ENCODE measurements at places on chromosomes 12 and 14.

DNA sequence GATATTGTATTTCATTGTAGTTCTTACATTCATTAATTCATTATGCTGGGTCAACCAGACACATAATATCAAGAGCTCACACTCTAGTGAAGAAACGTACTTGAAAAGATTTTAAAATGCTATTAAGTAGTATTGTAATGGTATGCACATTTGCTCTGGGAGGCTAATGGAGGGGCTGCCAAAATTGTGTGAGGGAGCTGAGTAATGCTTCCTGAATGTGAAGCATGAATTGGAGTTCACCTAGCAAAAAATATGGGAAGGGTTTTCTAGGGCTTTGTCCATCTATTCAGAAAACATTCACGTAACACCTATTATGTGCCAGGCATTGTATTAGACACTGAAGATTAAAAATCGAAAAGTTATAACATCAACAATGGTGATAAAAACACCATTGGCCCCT lies 403.8 kb upstream of the PDE3A start:
- no peak for DNase-seq

DNA sequence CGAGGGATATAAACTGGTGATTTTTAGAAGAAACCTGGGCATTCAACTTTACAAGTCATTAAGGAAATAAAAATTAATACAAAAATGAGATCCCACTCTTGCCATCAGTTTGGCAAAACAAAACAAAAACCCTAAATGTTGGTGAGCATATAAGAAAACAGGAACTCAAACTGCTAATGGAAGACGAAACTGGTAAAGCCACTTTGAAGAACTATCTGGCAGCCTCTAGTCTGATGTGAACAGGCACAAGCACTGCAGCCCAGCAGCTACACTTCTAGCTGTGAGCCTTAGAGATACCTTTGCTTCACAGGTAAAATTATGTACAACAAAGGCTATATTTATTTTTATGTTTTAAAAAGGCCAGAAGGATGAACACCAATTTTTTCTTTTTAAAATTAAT lies 459.6 kb downstream of the ZFP36L1 start:
- no peak for DNase-seq

DNA sequence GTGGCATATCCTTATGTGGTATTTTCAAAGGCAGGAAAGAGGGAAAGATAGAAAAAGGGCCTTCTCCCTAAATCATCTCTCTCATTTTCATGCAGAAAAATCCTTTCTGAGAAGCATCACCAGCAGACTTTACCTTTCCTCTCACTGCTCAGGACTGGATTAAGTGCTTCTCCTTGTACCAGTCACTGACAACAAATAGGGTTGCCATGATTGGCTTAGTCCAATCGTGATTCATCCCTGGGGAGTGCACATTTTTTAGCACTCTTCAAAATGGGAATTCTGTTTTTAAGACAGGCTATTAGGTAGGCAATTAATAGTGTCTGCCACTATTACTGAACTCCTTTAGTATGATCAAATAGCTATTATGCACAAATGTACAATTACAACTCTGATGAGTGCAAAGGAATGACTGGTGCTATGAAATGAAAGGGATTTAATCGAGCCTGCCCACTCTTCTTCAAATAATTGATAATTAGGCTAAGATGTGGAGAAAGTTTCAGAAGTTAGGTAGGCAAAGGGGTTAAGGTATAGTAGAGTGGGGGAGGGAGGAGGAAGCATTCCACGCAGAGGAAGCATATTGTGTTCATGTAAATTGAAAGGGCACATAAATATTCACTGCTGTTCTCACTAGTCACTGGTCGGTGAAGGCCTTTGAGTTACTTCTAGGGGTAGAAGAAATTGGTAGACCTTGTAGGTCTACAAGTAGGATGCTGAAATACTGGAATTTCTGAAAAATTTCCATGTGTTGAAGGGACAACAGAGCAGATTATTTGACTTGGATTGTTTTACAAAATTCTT lies 84.0 kb downstream of the MSRB3 start:
- no peak for DNase-seq

DNA sequence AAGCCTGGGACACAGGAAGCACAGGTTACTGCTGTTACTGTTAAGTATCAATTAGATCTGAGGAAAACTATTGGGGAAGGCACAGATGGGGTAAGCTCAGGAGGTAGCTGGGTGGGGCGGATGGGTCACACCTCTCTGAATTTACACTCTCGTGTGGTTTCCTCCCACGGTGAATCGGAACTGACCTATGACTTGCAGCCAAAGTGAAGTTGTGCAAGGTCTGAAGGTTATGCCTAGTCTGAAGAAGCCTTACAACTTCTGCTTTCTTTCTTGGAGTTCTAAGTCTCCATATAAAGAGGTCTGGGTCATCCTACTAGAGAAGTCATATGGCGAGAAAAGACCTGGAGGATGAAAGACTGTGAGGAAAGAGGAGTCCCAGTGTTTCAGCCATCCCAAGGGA lies 25.6 kb upstream of the GPATCH2L start:
- DNase-seq, result no peak

- no peak for DNase-seq
Measured at GRCh38 chr14:99478128-99478527, 2.5 kb downstream of the SETD3 start.

GRCh38 chr14:99247101-99247729 lies 24.8 kb downstream of the BCL11B start:
- no peak for DNase-seq

DNA sequence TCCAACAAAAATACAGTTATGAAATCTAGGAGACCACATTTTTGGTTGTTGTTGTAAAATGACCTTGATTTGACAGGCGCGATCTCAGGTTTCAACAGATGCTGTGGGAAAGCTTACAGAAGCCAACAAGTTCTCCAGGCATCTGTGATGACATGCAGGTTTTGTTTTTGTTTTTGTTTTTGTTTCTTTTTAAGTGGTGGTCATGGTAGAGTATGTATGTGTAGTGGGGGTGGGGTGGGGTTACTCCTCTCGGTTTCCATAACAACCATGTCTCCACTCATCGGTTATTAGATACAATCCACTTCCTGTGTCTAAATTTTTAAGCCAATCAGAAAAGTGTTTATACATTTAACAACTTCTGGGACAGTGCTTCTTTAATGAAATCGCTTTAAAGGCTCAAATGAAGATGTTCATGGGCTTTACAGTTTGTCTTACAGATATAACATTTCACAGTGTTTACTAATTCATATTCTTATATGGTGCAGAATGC lies 199.9 kb upstream of the FOXN3 start:
- DNase-seq, result no peak

- DNase-seq, result no peak
Measured at GRCh38 chr12:22971701-22972191, 346.8 kb downstream of the ETNK1 start.

DNA sequence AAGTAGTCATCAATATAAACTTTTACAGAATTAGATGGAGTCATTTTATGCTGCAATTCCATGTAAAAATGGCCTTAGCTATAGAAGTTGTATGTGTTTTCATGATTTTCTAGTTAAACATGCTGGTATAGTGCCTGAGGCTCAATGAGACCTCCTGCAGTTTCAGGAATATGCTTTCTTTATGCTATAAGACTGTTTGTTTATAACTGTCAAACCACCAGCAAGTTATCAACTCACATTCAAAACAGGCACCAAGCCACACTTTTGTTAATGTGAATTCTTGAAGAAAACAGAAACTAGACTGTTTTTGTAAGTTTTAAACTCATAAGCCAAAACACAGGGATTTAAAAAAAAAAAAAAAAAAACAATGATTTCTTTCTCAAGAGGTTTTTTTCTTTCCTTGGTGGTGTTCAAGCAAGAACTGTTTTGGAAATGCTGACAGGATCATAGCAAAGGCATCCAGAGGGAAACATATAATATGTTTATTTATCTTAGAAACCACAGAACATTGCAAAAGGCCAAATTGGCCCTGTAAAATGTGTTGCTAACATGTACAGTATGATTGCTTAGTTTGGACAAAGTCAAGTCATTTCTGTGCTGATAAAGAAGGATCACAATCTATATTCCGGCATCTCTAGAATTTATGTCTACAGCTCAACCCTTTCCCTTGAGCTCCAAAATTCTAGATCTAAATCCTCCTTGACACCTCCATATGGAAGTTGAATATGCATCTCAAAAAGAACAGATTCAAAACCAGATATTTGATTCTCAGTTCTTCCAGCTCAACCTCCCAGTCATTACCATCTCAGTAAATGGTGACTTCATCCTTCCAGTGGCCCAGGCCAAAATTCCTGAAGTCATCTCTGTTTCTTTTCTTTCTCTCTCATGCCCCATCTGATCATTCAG lies 29.0 kb upstream of the LUM start:
- DNase-seq, result peak; percentile 63

GRCh38 chr14:20668969-20669368 lies 15.4 kb upstream of the RNASE4 start:
- no peak for DNase-seq

GRCh38 chr14:105419195-105420091 lies at the start of gene MTA1:
Gene MTA1, plus strand, starts transcription at chr14:105419827. Its CDS starts 209 bp downstream, at chr14:105420036.
- DNase-seq, result no peak

DNA sequence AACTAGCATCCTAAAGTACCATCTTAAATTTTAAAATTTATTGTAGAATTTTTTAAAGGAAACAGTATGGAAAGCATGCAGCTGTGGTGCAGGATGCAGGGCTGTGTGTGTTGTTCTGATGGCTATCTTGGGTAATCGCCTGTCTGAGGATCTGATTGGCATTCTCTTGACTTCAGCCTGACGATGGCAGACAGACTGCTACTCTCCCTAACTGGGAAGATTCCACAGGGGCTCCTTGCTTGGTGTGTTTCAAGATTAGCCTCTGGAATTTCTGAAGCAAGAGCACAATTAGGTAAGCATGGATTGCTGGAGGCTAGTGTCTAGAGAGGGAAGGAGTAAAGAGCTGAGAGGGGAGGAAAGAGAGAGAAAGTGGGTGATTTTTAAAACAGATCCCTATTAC lies 696.8 kb upstream of the LRFN5 start:
- no peak for DNase-seq

GRCh38 chr12:27572486-27573255 lies 48.7 kb downstream of the PPFIBP1 start:
- no peak for DNase-seq

DNA sequence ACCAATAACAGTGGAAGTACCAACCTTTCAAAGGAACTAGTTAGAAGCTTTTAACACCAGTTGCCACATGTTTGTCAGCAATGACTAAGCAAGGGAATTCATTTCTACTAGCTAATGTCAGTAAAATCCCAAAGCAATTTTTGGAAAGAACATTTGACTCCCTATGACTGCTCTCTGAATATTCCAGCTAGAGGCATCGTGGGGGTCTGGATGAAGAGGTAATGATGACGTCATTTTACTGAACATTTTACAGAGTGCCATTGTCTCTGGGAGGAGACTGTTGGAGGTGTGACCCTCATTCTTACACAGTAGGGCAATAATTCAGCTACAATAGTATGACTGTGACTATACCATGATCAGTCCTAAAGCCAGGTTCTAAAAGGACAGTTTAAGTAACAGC lies 204.8 kb downstream of the ITPR2 start:
- no peak for DNase-seq

- DNase-seq, result no peak
Measured at GRCh38 chr12:57474862-57475261, 4.8 kb downstream of the ARHGAP9 start.

DNA sequence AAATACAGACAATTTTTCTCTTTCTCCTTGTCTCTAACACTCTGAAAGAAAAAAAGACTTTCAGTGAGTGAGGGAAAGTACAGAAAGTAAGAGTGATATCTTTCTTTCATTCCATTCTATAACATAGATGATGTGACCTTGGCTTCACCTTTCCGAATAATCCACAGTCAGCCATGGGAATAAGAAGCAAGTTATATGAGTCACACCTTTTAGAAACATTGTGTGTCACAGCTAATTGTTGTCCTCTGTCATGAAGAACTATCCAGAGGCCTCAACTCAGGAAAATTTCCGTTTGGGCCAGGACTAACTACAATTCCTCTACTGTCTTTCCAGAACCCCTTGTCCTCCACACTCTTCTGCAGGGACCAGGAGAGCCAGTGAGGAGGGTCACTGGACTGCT lies 209.7 kb upstream of the FAR2 start:
- DNase-seq, result no peak

DNA sequence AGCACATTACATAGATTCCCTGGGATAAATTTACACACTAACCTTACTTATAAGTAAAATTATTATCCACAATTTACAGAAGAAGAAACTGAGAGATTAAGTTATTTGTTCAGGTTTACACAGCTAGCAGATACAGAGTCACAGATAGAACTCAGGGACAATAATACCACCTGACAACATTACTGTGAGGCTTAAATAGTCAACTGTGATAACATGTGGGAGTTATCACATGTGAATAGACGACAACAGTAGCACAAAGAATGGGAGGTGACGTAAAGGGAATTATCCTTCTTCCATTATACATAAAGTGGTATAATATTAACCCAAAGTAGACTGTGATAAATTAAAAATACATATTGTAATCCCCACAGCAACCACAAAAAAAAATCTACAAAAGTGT lies 6.2 kb upstream of the SPIC start:
- no peak for DNase-seq

DNA sequence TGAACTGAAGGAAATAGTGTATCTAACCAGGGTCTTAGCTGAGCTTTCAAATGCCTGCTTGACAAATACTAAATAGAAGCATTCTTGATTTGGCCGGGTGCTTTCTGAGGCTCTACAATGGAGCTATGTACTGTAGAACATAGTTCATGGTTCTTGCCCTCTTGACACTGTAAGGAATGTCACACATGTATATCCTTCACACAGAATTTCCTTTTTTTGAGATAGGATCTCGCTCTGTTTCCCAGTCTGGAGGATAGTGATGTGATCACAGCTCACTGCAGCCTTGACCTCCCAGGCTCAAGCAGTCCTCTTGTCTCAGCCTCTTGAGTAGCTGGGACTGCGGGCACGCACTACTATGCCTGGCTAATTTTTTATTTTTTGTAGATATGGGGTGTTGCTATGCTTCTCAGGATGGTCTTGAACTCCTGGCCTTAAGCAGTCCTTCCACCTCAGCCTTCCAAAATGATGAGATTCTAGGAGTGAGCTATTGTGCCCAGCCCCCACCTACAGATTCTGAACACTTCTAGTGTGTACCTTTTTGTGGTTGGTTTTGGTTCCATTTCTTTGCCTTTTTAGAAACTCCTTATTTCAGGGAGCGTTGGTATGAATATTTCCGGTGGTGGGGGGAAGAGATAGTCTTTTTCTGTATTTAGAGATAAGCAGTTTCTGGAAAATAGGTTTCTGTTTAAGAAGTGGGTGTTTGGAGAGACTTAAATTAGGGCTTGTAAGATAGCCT lies 4.2 kb downstream of the MLXIP start:
- no peak for DNase-seq

DNA sequence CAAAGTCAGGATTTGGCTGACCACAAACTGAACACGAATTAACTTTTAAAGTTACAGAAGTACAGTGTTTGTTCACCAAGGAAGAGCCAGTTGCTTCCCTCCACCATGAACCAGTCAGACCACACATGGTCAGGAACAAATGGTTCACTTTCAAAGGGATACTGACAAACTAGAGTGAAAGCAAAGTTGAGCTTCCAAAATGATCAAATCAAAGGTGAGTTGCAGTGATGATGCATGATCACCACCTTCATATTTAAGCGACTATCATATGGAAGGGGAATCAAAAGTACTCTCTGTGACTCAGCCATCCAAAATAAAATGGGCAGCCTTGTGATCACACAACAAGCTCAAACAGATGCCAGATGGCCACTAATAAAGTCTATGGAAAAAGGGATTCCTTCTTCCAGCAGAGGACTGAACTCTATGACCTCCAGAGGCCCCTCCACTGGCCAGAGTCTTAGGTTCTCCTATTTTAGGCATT lies 13.1 kb downstream of the NT5DC3 start:
- no peak for DNase-seq

- no peak for DNase-seq
Measured at GRCh38 chr14:38828183-38828827, 274.7 kb downstream of the SEC23A start.

GRCh38 chr14:22955702-22956569 lies 954 bp downstream of the HAUS4 start:
- no peak for DNase-seq
